Activated T-cell treated with anti-CD3 and anti-CD28 coated beads for 24 hours (primary cell): ENCODE measurements at places on chromosomes 5 and 9.

GRCh38 chr5:10233505-10233904, 16.2 kb downstream of the ATPSCKMT start:
- no peak for DNase-seq

GRCh38 chr5:23025629-23026233, 172.6 kb upstream of the CDH12 start:
- no peak for DNase-seq

GRCh38 chr9:109574061-109574882, 76.2 kb upstream of the PTPN3 start:
- DNase-seq, result no peak

DNA sequence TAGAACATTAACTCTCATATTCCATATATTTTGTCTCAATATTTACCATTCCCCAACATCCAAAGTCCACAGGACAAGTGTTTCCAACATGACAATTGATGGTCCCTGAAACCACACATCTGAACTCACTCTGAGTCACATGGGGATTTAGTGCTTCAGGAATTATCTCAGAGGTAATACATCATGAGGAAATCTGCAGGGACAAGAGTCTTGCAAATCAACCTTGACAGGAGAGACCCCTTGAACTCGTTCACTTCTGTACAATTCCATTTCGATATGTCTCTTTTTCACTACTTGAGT, 119.7 kb upstream of the ABCA1 start:
- DNase-seq, result no peak

GRCh38 chr9:137064027-137064879, 6.1 kb downstream of the SAPCD2 start:
- peak; percentile 40 for DNase-seq

- no peak for DNase-seq
Measured at GRCh38 chr5:53482717-53483638, 2.5 kb downstream of the FST start.

DNA sequence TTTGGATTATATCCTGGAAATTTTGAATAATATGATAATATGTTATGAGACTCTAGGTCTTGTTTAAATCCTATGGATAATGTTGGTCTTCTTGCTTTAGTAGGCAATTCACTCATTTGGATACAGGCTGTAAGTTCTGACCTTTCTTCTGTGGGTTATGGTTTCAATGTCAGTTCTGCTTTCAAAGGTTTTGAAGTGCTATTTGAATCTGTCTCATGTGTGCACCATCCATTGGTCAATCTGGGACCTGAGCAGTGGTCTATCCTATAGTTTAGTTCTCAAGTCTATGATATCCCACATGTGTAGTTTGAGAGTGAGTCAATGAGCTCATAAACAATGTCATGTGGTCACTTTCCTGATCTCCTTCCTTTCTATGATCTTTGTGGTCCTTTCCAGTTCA, 94.4 kb downstream of the RMI1 start:
- DNase-seq, result no peak

DNA sequence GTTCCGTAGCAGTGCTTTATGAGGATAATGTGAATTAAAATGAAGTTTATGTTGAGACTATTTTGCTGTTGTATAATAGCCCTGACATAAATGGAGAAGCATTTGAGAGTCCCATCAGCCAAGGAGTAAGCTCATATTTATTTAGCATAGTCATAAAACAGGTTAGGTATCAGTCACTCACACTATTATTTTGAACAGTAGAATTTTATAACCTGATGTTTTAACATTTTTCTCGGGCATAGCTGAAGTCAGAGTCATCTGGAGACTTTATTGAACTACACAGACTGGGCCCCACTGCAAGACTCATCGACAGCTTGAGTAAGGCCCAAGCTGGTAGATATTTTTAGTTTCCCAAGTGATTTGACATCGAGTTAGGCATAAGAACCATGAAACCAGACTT, 620.3 kb upstream of the WWC1 start:
- no peak for DNase-seq

DNA sequence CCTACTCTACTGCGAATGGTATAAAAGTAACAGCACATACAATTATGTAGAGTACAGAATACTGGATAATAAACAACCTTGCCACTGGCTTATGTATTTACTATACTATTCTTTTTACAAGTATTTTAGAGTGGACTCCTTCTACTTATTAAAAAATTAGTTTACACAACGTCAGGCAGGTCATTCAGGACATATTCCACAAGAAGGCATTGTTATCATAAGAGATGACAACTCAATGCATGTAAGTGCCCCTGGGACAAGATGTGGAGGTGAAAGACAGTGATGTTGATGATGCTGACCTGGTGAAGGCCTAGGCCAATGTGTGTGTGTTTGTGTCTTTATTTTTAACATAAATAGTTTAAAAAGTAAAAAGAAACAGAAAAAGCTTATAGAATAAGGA, 421.7 kb downstream of the CDH12 start:
- no peak for DNase-seq

DNA sequence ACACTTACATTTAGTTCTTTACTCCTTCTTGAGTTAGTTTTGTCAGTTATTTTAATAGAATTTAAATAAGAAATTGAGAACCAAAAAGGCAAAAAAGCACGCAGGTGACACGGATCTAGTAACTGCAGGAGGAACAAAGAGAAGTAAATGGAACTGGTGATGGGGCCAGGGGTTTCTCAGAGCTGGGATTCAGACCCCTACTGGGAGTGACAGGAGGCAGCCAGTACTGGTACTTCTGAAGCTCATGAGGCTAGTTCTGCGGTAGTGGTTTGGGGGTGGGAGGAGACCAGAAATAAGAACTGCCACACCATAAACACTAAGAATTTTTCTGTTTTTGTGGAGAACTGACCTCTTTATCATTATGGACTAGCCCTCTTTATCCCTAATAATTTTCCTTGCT, 48.2 kb downstream of the OXCT1 start:
- no peak for DNase-seq

GRCh38 chr9:110579862-110580219, 300 bp upstream of the SVEP1 start:
- no peak for DNase-seq

DNA sequence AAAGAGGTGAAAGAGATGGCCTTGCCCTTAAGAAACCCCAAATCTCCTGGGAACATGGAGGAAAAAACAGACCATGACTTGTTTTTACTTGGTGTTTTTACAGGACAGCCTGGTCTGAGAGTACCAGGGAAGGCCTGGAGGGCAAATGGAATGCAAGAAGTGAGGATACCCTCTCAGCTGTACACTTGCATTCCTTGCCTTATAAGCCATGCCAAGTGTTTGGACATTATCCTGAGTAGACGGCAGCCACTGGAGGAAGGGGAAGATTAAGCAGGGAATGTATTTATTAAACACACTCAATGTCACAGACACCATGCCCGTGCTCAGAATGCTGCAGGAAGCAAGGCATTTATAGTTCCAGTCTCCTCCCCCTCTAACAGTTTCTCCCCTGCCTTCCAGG, 581.4 kb downstream of the CDK5RAP2 start:
- DNase-seq, result no peak

GRCh38 chr9:136404801-136405136, 4.8 kb upstream of the SNAPC4 start:
- DNase-seq, result no peak

GRCh38 chr5:143083006-143083405, 312.8 kb downstream of the ARHGAP26 start:
- no peak for DNase-seq

DNA sequence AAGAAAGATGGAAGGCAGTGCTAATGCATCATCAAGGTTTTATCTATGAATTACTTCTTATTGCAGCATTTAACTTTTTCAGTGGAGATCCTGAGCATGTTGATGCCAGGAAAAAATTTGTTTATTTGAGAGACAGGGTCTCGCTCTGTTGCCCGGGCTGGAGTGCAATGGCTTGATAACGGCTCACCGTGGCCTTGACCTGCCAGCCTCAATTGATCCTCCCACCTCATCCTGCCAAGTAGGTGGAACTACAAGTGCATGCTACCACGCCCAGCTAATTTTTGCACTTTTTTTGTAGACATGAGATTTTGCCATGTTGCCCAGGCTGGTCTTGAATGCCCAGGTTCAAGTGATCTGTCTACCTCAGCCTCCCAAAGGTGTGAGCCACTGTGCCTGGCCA, 47.2 kb downstream of the AOPEP start:
- DNase-seq, result no peak

- DNase-seq, result no peak
Measured at GRCh38 chr5:163821142-163821541, 315.7 kb downstream of the MAT2B start.

GRCh38 chr9:18806232-18807080, 226.6 kb downstream of the SAXO1 start:
- no peak for DNase-seq

DNA sequence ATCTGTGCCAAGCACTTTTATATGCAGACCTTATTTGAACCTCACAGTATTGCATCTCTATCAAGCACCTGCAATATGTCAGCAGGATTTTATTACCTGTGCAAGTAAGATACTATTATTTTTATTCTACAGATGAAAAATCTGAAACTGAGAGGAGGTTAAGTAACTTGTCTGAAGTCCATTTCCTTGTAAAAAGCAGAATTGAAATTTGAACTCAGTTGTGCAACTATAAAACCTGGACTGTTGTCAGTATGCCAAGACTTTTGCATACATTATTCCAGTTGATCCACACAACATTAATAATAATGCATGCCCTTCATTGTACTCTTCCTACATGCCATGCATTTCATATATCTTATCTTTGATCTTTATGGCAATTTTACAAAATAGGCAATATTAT, 82.2 kb upstream of the BRINP1 start:
- DNase-seq, result no peak

DNA sequence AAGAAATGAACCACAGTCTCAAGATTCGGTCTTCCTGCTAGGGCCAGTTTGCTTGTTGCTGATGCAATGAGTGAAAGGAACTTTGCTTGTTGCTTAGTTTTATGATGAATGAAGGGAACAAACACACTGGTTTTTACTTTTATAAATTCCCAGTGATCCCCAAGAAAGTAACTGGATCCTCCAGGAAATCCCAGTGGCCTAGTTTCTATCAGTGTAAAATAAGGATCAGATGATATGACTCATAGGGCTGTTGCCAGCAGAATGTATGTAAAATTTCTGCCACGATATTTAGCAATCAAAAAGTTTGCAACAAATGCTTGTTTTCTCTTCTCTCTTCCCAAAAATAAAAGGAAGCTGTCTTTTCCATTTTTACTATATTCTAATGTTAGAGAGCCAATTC, 160.1 kb upstream of the CDKN2B start:
- no peak for DNase-seq

DNA sequence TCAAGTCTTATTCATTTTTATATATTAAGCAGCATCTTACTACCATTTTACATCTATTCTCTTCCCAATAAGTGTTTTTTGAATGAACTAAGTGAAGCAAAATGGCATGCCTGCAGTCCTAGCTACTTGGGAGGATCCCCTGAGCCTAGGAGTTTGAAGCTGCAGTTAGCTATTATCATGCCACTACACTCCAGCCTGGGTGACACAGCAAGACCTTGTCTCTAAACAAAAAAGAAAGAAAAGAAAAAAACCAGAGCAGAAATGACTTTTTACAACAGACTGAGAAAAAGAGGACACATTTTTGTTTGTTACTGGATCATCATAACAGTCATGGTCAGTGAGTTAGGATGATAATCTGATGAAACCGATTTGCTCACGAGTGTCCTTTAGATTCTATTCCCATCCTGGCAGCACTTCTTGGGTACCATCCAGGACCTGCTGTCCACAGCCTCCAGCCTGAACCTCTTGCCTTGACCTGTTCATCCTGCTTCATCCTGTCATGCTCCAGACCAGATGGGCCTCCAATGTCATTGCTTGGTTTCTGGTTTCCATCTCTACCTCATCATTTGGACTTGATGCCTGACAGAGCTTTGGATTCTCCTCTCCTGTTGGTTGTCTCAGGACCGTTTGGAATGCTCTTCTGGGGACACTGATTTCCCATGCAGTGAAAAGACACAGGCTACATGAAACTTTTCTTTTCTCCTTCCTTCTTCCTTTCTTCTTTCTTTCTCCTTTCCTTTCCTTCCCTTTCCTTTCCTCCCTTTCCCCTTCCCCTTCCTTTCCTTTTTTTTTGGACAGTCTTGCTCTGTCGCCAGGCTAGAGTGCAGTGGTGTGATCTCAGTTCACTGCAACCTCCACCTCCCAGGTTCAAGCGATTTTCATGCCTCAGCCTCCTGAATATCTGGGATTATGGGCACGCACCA, 50.1 kb upstream of the GLRX start:
- DNase-seq, result no peak

GRCh38 chr9:14214065-14214684, 99.8 kb downstream of the NFIB start:
- DNase-seq, result no peak

DNA sequence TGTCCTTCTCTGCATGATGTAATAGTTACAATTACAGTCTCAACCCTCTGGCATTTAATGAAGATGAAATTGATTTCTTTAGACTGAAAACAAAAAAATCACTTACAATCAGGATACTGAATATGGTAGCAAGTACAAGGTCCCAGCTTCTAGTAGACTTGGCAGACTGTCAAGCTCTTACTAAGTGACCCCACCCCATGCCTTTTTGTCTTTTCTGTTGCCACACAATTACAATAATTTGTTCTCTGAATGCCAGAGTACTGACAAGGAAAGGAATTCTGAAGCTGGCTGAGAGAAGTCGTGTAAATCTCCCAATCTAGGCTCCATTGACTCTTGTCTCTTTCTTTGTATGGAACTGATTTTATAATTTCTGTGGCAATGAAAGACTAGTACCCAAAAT, 154.2 kb downstream of the TMC1 start:
- no peak for DNase-seq

- no peak for DNase-seq
Measured at GRCh38 chr9:23938908-23939307, 112.9 kb upstream of the ELAVL2 start.

DNA sequence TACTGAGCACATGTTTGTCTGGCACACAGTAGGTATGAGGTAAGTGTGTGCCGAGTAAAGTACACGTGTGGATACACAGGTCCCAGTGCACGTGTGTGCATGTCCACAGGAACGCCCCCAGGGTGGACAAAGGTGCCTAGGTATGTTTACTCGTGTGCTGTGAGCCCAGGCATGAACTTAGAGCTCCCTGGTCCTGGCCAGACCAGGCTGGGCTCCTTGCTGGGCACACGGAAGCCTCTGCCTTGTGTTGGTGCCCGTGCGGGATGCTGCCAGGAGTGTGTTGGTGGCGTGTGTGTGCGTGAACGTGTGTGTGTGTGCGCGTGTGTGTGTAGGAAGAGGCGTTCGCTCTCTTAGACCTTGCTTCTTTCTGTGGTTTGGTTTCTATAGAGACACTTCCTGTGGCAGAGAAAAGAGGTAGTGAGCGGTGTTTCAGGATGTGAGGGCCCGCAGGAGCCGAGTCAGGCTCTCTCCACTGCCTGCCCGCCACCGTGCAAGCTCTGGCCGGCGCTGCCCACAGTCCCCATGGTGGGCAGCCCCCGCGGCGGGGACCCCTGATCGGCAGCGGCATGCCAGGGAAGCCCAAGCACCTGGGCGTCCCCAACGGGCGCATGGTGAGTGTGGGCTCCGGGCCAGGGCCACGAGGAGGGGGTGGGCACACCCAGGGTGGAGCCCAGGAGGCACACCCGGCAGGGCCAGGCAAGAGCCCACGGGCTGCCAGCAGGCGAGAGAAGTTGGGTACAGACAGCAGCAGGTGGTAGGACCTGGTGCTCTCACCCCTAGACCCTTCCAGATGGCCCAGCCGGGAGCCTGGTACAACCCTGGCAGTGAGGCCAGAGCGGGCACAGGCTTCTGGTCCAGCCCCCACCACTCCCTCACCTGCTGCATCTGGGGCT, at the start of gene RGS14:
RGS14 (plus strand) TSS at position 466 of the 893 bp plus-strand sequence; CDS start at position 567, 101 bp downstream.
- DNase-seq, result peak; percentile 54

- DNase-seq, result no peak
Measured at GRCh38 chr5:943918-944620, 51.4 kb downstream of the TRIP13 start.
